ENCODE measurements at places on chromosomes 3 and 15.

DNA sequence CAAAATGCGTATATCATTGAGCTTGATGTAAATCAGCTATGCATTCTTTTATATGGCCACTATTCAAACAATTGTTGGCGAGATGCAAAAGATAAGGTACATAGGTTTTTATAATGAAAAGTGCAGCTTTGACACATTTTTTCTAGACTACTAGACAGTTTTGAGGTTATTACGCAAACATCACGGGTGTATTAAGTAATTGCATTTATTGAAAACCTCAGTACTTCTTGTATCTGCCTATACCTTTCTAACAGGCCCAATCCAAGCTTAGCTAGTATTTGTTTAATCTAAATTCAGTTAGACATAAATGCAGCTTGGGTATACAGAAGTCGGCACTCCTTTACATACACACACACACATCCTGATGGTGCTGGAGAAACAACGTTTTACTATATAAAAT, 2.7 kb downstream of the SPESP1 start:
- no peak for DNase-seq

DNA sequence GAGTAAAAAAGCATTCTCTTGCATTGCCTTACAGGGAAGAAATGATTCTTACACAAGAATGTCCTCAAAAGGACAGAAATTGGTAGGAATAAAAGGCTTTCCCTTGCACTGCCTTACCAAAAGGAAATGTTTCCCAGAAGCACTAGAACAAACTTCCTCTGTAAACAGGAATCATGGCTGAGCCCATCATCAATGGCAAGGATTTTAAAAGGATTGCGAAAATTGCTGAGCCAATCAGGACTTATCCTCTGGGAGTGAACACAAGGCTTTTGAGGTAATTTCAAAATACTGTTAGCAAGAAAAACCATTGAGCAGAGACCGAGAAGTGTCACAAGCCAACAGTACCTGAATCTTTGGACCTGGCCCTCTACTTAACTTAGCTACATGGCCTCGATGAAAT, 897.3 kb downstream of the ROBO1 start:
- DNase-seq = no peak

- DNase-seq = no peak
These were observed 71.3 kb downstream of the NUP210 start for GRCh38 chr3:13348661-13349396.

- DNase-seq = no peak
These were observed 23.1 kb upstream of the EIF4A2 start for GRCh38 chr3:186760141-186760833.

DNA sequence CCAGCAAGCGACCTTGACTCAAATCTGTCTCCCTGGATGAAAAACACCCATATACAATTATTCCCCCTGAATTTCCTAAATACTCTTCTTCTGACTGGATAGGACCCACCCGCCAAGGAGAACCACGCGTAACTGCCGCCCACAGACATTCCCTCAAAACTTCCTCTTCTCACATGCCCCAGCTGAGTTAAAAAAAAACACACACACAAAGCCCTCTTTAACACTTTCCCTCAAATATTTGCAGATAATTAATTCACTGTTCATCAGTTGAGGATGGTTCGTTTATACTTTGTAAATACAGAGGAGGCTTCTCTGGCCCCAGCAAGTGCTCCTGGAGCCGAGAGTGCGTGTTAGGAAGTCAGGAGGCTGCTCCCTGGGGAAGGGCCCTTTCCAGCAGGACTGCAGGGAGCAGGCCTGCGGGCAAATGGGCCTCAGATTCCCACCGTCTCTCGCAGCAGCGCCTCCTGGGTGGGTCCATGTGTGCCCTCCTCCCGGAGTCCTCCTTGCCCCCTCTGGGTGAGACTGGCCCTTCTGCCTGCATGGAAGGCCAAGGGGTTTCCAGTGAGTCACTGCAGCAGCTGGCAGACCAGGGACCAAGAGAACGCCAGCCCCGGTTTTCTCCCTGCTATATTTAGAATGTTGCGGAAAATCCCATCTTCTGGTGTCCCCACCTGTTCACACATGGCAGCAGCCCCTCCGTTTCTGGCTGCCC, 46.8 kb downstream of the MGLL start:
- no peak for DNase-seq

DNA sequence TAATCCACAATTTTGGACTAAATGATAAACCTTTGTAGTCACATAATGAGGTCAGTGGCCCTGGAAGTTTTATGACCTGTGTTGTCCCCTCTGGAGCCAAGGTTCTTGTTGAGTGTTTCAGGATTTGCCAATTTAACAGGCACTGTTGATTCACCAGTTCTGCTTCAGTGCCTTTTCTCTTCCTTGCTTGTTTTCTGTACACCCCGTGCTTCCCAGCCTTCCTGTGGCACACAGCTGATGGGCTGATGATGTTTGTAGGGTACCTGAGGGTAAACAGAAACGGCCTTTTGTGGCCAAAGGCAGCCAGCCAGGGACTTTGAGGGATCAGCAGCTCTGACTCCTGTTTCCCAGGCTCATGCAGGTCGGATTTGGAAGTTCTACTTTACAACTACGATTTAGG, 13.3 kb downstream of the GYG1 start:
- DNase-seq = no peak

DNA sequence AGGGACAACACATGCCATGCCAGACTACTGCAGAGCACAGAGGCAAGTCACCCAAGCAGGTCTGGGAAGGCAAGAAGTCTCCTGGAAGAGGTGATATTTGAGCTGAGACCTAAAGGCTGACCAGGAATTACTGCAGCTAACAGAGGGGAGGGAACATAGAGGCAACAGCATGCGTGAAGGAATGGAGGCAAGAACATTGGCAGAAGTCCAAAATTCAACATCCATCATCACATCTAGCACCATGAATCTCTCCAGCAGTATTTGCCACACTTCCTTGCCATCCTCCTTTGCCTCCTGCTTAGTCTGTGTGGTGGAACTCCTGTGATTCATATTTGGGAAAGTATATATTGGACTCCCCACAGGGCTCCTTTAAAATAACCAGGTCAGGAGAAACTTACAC, 870 bp upstream of the TSEN2 start:
- DNase-seq = no peak

DNA sequence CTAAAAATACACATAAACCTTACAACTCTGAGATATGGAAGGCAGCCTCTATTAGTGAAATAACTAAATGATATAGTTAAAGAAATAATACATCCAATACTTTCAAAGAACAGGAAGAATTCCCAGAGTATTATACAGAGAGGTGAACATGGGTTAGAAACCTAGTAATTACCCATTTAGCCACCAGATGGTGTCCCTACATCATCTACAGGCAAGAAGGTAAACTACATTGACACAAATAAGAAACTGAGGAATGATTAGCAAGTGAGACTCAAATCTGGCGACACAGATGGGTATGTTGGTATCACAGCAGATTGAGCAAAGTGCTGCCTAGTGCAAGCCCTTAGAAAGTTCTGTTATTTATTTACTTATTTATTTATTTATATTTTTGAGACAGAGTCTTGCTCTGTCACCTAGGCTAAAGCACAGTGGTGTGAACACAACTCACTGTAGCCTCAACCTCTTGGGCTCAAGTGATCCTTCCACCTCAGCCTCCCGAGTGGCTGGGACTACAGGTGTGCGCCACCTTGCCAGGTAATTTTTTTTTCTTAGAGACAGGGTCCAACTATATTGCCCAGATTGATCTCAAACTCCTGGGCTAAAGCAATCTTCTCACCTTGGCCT, 28.2 kb downstream of the NEK4 start:
- DNase-seq = no peak

GRCh38 chr3:120449701-120450599, 842 bp downstream of the FSTL1 start:
- no peak for DNase-seq

DNA sequence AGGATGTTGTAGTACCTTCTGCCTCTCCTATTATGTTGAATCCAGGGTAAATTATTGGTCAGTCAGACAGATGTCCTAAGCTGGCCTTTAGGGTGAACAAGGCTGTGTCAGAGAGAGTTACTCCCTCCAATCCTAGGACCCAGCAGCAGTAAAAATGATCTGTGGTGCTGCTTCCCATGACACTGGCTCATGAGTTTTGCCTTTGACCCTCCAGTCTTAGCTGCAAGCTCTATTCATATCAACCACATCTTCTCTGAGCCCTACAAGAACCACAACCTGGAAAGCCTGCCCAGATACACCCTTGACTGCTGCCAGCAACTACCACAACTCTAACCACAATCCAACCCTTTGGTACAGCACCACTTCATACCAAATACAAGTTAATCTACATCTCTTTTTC, 27.2 kb upstream of the PHLDB2 start:
- no peak for DNase-seq

DNA sequence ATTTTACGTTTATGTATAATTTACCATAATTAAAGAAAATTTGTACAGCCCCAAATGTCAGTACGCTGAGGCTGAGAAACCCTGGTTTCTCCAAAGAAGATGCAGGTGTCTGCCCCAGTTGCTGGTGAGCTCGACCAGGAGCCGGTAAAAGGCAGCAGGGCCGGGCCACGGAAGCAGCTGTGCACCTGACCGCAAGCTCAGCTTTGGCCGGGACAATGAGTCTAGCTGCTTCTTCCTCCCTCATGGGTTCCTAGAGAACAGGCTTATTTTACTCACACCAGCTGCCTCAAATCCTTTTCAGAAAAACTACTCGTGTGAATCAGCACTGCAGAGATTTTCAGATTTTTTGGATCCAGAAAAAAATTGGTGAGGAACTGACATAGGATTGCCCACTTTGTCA, 18.0 kb upstream of the ZXDC start:
- DNase-seq = no peak
